ENCODE measurements at places on chromosomes 12 and 14.

GRCh38 chr12:65355461-65355860 lies 77.0 kb downstream of the MSRB3 start:
- DNase-seq: no peak

GRCh38 chr12:71838676-71839075 lies 883 bp upstream of the TBC1D15 start:
- no peak for DNase-seq

- no peak for DNase-seq
Measured at GRCh38 chr12:53067074-53067992, 11.9 kb downstream of the SPRYD3 start.

GRCh38 chr12:80721326-80721725 lies 4.6 kb downstream of the MYF5 start:
- DNase-seq: no peak

DNA sequence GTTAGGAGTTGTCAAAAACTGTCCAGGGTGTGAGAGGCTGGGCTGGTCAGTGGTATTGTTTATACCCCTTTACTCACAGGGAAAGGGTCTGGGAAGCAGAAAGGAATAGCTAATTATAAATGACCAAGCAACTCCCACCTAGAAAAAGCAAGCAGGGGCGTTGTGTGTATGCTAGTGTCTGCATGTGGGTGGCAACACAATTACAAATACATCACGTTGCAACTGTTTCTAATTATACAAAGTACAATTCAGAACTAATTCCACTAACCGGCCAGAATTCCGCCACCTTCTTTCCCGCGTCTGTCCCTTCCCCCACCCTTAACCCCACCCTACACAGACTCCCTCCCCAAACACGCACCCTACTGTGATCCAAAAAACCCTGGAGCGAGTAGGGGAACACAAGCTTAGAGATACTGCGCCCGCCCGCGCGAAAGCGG lies 2.2 kb downstream of the DPF3 start:
- DNase-seq: no peak

DNA sequence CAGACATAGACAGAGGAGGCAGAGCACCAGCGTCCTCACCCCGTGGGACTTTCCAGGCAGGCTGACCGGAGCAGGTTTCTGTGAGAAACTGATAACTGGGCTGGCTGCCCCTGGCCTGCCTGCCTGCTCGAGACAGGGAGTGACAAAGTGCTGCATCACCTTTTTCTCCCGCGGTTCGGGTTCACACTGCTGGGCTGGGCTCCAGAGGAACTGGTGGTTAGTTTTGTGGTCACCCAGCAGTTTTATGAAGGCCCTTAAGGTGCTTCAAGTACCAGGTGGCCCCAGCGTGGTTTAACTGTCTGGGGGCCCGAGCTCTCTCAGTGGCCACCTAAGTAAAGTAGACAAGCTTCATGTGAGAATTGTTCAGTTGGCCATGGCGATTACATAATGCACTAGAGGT lies 1073.6 kb downstream of the BCL11B start:
- no peak for DNase-seq

DNA sequence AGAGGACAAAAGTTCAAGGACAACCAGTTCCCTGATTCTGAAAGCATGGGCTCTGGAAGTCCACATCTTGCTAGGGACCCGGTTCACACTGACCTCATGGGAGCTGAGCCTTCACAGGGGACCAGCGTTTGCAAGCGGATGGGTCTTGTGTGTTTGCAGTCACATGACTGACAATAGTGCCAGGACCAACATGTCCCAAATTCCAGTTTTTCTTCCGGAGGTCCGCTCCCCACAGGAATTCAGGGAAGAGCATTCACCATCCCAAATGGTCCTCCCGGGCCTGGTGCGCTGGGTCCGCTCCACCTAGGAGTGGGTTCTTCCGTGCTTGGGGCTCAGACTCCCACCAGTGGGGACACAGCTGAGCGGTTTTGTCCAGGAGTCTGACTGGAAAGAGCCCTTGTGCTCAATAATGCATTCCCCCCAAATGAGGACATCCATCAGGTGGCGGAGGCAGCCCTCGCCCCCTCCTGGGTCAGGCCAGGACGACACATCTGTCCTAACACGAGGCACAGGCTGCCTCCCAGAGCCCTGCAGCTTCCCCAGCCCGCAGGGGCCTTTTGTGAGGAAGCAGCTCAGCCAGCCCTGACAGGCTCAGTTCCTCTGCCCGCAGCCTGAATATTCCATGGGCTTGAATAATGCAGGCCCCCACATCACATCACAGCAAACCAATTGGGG lies 91.8 kb upstream of the BCL11B start:
- no peak for DNase-seq

- DNase-seq: no peak
Measured at GRCh38 chr12:44876544-44877410, 662 bp upstream of the NELL2 start.

Data from stimulated activated CD8-positive, alpha-beta memory T cell treated with anti-CD3 and anti-CD28 coated beads, Interleukin-7, amount 100 ng/mL, for 24 hours (primary cell).